Foreskin keratinocyte (primary cell): ENCODE measurements at places on chromosomes 4 and X. TPM values are rescaled to one million over a fixed set of nuclear protein-coding genes. Genes with fewer than 3 reads are reported as not detected.

Gene BST1
- 3.2 and 4.4 TPM in 2 replicates for total RNA-seq

Gene HSFX4
- not detected in 2 replicates for total RNA-seq

Gene SLC6A14
- under 0.01 and 0.20 TPM in 2 replicates for total RNA-seq

DNA sequence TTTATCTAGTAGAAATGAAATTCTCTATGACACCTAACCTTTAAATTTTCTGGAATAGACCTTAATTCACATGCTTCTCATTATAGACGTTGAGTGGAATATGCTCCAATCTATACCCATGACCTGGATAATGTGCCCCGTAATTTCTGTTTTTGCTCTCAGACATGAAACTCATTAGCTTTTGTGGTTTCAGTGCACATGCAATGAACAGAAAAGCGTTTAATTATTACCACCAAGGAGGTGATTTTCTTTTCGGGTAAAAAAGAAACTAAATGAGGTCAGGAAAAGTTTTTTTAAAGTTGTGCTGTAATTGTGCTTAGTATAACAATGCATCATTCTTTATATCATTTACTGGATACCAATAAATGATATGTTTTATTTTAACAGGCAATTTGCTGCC, 1703.9 kb upstream of the TENM3 start:
- no peak for DNase-seq

GRCh38 chr4:53130896-53131561, 234.8 kb downstream of the SCFD2 start:
- no peak for DNase-seq

GRCh38 chr4:128288689-128289106, 1.1 kb upstream of the PGRMC2 start:
- peak; percentile 88 for DNase-seq

DNA sequence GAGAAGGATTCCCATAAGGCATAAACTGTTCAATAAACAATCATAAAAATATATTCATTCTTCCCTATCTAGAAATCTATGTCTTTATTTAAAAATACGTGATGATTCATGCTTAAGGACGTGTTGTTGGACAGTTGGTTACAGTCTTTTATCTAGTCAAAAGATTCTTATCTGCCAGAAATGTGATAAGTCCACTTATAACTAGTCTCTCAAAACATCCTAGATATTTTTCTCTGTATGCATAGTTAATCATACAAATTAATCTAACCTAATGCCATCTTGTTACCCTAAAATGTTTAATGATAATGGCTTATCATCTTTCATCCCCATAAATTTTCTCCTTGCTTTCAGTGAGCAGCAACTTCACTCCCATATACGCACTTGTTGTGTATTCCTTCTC, 89.0 kb downstream of the SLC39A8 start:
- no peak for DNase-seq

DNA sequence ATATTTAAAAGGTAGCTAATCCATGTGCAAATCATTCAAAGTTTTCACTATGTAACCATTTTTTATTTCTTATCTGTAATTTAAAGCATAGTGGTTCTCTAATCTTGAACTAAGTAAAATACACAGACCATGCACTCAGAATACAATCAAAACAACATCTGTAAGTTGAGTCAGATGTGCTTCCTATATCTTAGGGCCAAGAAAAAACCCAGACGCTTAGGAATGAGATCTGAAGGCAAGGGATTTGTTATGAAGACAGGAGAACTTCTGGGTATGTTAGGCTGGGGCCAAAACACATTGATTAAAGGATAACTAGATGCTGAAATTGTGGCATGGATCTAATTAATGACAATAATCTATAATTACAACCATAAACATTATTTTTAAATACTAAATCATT, 120.3 kb downstream of the PDE5A start:
- DNase-seq: no peak

GRCh38 chrX:7927259-7928167, at the start of gene PNPLA4:
PNPLA4 (minus strand) TSS chrX:7927413; CDS start chrX:7926119, 1,294 bp downstream.
- peak; percentile 56 for DNase-seq

GRCh38 chr4:156948738-156949137, 22.9 kb downstream of the PDGFC start:
- DNase-seq: no peak
